ENCODE measurements at places on chromosomes 7 and 10.

DNA sequence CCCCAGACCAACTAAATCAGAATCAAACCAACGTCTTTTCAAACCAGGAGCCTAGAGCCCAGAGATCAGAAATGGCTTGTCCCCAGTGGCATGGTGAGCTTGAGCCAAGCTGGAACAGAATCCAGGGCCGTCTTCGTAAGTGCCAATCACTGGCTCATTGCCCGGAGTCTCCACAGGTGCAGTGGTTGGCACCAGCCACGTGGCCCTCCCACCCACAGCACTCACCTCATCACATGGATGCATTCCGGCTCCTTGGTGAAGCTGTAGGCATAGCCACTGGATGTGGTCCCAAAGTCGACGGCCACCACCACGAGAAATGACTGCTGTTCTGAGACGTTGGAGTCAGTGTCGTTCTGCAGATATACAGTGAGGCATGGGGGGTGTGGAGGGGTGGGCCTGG lies 37.4 kb downstream of the HSPA12A start:
- DNase-seq = no peak

DNA sequence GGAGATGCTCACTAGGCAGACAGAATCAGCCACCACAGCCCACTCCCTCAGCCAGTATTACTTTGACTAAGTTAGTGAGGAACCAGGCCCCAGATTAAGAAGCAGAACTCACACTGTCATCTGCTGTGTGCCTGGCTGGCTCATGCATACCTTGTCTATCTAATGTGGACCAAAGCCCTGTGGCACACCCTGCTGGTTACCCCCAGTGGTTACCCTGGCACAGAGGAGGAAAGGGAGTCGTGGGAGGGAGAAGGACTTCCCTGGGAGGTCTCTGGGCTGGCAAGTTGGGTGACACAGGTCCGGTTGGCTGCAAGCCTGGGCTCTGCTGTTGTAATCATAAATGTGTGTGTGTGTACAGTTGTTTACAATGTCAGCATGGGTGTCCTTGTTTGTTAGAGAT lies 7.5 kb upstream of the SH2D4B start:
- peak; percentile 6 for DNase-seq

GRCh38 chr10:5419466-5420094 lies 7.2 kb downstream of the NET1 start:
- DNase-seq = no peak

DNA sequence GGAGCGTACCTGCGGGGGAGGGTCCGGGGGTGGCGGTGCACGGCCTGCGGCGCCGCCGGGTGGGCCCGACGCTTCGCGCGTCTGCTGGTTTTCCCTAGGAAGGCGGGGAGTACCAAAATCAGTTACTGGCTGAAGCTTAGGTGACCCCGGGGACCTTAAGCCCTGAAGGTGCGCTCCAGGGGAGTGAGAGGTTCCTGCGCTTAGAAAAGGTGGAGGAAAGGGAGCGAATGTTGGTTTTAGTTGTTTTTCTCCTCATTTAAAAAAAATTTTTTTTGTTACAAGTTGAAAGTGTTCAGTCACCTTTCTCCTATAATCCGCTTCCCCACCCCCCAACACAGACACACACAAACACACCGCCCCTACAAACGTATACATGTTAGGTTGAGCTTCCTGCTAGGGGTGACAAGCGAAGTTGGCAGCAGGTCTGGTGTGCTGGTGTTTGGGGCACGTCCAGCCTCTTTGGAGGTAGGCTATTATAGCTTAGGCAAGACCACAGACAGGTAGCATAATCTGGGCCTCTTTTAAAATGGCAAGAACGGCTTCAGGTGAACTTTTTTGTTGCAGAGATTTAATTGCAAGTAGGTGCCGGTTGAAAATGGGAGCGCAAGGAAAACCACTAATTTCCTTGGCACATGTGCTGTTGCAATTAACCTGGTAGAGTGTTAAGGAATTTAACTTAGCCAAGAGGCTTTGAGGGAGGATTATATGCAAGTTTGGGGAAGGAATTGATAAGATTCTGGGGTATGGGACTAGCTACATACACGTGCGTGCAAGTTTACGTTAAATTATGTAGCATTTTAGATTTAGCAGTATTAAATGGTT lies 945 bp downstream of the ADD3 start:
- DNase-seq = peak; percentile 73

GRCh38 chr10:105769248-105770184 lies 1128.4 kb downstream of the SORCS3 start:
- DNase-seq = no peak

DNA sequence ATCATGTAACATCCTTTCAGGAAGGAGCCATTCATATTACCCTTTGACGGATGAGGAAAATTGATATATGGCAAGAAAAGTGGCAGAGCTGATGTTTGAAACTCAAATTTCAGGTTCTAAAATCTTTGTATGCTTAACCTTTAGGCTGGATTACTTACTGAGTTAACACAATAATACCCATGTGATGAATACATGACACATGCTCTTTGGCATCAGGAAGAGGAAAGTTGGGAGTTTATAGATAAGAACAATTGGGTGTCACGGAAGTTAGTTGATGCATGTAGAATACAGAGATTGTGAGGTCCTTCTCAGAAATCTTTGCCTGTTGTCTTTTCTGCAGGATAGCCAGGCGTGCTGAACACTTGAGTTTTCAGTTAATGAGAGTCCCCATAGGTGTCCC lies 572.1 kb upstream of the POM121L12 start:
- DNase-seq = no peak

DNA sequence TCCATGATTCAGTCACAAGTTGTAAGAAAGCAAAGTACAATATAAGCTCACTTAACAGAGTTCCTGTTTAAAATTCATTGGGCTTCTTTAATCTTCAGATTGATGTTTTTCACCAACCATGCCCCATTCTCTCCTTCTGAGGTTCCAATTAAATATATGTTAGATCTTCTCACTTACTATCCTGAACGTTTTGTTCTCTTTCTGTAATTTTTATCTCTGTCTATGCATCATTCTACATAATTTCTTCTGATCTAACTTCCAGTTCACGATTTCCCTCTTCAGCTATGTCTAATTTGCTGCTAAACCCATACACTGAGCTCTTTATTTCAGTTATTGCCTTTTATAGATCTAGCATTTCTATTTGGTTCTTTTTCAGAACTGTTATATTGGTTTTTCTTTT lies 28.0 kb upstream of the SPOCK2 start:
- DNase-seq = no peak

GRCh38 chr10:52019656-52020055 lies 294.4 kb upstream of the DKK1 start:
- DNase-seq = no peak

- DNase-seq = peak; percentile 36
Measured at GRCh38 chr7:102834999-102835398, 77.8 kb upstream of the LRRC17 start.

DNA sequence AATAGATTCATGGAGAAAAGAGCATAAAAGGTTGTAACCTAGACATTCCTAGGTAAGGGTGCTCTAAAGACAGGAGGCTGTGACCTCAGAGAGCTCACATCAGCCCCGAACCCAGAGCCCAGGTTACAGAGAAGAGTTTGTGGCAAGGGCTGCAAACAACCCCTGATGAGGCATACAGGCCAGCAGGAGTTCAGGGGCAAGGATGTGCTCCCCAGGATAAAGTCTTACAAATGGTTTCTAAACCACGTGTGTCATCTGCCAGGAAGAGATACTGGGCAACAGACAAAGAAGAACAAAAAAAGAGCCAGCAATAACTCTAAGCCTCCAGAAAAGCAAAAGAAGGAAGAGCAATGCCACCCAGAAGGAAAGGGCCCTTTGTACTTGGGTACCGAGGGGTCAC lies 27.7 kb downstream of the NCAPG2 start:
- no peak for DNase-seq

DNA sequence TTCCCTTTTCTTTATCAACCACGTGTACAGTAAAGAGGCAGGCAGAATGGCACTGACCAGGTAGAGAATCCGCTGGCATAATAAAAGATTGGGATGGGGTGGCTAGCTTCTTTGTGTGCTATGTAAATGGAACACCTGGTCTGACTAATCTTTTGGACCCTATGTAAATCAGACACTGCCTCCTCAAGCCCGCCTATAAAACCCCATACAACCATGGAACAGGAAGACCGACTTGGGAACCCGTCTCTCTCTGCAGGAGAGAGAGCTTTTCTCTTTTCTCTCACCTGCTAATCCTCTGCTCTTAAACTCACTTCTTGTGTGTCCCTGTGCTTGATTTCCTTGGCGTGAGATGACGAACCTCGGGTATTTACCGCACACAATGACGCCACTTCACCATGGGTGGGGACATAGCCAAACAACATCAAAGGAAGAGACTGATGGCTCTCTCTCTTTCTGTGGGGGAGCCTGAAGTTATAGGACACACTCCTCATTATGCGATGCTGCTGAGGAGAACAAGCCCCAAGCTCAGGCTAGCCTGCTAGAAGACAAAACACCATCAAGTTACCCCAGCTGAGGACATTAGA lies 94.2 kb downstream of the ARL5B start:
- DNase-seq = peak; percentile 60

DNA sequence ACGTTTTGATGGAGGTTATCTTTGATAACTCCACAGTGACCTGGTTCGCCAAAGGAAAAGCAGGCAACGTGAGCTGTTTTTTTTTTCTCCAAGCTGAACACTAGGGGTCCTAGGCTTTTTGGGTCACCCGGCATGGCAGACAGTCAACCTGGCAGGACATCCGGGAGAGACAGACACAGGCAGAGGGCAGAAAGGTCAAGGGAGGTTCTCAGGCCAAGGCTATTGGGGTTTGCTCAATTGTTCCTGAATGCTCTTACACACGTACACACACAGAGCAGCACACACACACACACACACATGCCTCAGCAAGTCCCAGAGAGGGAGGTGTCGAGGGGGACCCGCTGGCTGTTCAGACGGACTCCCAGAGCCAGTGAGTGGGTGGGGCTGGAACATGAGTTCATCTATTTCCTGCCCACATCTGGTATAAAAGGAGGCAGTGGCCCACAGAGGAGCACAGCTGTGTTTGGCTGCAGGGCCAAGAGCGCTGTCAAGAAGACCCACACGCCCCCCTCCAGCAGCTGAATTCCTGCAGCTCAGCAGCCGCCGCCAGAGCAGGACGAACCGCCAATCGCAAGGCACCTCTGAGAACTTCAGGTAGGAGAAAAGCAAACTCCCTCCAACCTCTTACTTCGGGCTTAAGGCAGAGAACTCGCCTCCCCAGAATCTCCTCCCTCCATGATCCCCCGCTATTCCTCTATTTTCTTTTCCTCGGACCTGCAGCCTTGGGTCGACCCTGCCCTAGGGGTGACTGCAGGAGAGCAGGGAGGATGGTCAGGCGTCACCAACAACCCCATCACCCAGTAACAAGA lies at the start of gene SERPINE1:
Gene SERPINE1, plus strand, starts transcription at position 454 of the 809 bp plus-strand sequence. CDS start 1,290 bp downstream, outside the sequence.
- DNase-seq = peak; percentile 100

DNA sequence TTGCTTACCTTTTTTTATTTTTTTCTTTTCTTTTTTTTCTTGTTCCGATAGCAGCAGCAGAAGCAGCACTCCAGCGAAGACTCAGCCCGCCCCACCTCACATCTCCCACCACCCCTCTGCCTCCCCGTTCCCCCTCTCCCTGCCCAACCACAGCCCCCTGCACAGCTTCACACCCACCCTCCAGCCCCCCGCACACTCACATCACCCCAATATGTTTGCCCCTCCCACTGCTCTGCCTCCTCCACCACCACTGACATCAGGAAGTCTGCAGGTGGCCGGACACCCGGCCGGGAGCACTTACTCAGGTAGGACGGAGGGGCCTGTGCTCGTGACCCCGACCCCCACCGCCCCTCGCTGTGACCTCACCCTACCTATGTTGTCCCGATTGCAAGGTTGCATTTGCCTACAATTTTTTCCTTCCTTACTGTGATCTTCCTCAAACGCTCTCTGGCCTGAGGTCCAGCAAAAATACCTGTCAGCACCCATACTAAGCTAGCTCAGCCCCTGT lies 367.2 kb upstream of the GALNT17 start:
- no peak for DNase-seq

- no peak for DNase-seq
Measured at GRCh38 chr10:92052741-92053140, 129.2 kb downstream of the BTAF1 start.

GRCh38 chr7:967361-968082 lies 7.8 kb downstream of the COX19 start:
- no peak for DNase-seq

- no peak for DNase-seq
Measured at GRCh38 chr7:39987641-39988347, 37.7 kb downstream of the CDK13 start.

DNA sequence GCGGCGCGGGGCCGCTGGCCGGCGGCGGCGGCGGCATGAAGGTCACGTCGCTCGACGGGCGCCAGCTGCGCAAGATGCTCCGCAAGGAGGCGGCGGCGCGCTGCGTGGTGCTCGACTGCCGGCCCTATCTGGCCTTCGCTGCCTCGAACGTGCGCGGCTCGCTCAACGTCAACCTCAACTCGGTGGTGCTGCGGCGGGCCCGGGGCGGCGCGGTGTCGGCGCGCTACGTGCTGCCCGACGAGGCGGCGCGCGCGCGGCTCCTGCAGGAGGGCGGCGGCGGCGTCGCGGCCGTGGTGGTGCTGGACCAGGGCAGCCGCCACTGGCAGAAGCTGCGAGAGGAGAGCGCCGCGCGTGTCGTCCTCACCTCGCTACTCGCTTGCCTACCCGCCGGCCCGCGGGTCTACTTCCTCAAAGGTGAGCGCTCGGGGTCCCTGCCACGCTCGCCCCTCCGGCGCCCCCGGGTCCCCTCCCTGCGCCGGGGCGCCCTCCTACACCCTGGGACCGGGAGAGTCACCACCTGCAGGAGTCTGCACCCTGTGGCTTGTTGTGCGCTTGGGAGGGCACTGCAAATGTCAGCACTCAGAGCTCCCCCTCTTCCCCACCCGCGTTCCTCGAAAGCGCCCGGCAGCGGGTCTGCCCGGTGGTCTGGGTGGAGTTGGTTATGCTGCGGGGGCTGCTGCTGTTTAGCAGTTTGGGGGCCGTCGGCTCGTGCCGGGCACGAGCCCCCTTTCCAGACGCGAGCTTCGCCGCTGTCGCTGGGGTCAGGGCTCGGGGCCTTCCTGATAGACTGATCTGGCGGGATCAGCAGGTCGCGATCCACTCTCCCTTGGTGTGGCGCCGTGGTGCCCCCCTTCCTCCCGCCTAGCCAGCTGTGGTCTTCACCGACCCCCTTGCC lies 627 bp downstream of the DUSP5 start:
- DNase-seq = no peak

GRCh38 chr10:76117949-76118348 lies 686.5 kb downstream of the LRMDA start:
- DNase-seq = peak; percentile 33

DNA sequence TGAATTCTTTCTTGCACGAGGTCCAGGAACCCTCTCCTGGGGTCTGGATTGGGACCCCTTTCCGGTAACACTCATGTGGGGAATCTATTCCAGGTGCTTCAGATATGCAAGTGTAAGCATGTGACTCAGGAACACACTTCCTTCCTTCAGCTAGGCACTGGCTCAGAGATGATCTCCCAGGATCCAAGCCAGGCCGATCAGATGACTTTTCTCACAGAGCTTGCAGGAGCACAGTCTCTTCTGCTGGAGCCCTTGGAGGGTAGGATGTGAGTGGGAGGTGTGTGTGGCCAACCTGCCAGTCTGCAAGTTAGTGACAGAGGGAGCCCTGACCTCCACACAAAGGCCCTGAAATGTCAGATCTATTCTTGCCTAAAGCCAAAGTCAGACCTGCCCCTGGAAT lies 108.3 kb downstream of the CPXM2 start:
- no peak for DNase-seq

Measured in SW480 (cell line).